ENCODE measurements at places on chromosomes 3 and 15.

DNA sequence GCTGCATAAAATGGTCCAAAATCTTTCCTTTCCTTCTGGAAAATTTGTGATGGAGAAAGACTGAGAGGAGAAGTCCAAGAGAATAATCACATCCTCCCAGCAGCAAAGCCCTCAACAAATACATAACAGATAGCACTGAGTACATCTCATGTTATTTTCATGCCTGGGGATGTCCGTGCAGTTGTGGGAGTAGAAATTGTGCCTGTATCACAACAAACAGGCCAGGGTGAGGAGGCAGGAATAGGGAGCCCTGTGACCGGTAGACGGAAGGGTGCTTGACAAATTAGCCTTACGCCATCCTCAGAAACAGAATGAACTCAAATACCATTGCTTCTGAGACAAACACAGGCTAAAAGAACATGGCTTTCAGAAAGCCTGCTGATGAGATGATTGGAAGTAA lies 333.2 kb upstream of the UMPS start:
- DNase-seq, result no peak

DNA sequence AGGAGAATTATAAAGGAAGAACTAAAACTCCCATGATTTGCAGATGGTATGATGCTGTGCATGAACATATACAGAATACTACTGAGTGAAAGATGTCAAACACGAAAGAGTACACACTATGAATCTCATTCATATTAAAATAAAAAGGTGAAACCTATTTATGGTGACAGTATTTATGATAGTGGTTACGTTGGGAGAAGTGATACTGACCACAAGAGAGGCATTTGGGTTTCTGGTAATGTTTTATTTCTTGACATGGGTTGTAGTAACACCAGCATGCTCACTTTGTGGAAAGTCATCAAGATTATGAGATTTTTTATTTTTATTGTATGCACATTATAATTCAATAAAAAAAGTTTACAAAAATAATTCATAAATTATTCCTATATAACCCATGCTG lies 324.0 kb downstream of the GAP43 start:
- DNase-seq, result no peak

DNA sequence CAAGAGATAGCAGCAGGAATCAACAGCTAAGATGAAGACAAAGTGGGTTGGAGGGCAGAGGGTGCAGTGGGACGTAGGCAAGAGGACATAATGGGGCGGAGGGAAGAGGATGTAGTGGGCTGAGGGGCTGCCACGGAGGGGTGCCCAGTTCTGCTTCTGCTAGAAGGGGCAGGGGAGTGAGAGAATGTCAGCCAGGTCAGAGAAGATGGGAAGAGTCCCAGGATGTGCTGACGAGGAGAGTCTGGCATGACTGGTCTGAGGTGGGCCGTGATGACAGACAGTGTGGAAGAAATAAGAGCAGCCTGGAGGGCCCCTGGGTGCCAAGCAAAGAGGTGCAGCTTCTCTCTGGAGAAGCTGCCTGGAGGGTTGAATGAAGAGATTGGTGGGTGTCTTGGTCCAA lies 4.0 kb downstream of the SPSB4 start:
- DNase-seq, result no peak

GRCh38 chr3:112881891-112882290 lies 35.2 kb upstream of the CD200R1L start:
- no peak for DNase-seq

DNA sequence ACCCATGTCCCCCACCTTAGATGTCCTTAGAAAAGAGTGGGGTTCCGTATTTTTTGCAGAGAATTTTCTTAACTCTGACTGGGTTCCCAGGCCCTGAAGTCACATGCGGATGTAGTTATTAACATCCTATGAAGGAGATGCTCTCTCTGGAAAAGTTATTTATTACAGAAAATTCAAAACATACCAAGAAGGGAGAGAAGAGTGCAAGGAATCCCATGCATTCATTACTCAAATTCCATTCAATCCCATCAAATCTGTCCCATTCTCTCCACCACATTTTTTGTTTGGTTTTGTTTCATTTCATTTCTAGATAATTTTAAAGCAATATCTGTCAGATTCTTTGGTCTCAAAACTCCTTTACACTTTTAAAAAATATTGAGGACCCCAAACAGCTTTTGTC lies 34.3 kb upstream of the ANKRD34C start:
- DNase-seq, result no peak

GRCh38 chr3:175605851-175606250 lies 746.7 kb downstream of the NAALADL2 start:
- no peak for DNase-seq

DNA sequence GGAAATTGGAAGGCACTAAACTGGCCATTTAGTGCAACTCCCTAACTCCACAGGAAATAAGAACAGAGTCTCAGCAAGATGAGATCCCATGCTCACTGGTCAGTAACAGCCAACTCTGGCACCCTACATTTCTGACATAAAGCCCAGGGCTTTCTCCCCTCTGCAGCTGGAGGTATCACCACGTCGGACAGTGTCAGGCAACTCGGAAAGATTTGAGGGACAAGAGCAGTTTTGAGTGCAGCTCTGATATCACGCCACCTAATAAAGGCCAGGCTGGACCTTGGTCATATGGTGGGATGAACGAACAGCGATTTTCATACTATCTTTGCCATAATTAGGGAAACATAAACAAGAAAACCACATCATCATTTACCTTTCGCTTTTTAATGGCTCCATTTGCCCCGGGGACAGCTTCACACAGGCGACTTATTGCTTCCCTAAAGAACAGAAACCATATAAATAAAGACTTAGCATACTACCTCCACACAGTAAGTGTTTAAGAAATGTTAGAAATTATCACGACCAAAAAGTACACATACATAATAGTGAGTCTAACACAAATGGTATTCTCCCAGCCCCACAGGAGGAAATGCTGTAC lies 12.5 kb downstream of the EID1 start:
- no peak for DNase-seq

DNA sequence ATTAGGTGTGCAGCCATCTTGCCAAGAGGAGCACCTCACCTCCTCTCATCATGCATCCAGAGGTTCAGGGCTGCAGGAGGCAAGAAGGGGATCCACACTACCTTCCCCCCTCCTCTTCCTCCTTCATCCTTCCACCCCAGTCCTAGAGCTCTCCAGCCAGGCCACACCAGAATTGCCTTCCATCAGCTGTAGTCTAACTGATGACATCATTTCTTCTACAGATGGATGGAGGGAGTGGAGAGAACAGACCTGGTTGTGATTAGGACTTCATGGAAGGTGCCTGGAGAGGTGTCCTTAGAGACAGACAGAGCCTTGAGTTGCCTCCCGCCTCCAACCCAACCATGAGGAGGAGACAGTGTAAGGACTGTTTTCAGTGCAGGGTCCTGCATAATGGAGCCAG lies 14.9 kb downstream of the SEMA5B start:
- DNase-seq, result no peak

DNA sequence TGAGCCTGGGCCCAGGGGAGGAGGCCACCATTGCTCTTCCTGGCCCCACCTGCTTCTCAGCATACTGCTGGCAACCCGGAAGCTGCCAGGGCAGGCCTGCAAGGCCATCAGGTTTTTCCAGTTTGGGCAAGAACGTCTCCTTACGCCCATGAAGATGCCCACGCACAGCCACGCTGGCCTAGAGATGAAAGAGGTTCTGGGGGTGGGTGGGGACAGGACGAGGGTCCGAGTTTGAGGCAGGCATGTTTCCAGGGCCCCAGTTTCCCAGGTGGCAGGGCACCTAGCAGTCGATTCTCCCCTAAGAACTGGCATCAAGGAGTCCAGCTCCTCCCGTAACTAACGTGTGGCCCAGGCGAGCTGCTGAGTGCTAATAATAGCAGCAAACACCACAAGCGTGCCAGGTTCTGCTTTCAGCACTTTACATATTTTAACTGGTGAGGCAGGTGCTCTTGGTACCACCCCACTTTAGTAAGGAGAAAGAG lies 45.8 kb downstream of the ZNF710 start:
- no peak for DNase-seq

GRCh38 chr3:126542340-126543241 lies 16.1 kb downstream of the C3orf22 start:
- DNase-seq, result no peak

GRCh38 chr3:138806376-138807080 lies 28.2 kb downstream of the PIK3CB start:
- no peak for DNase-seq

GRCh38 chr3:111072031-111072921 lies 660 bp downstream of the NECTIN3 start:
- DNase-seq, result no peak

- DNase-seq, result no peak
These were observed 29.2 kb upstream of the UMPS start for GRCh38 chr3:124700880-124701684.

DNA sequence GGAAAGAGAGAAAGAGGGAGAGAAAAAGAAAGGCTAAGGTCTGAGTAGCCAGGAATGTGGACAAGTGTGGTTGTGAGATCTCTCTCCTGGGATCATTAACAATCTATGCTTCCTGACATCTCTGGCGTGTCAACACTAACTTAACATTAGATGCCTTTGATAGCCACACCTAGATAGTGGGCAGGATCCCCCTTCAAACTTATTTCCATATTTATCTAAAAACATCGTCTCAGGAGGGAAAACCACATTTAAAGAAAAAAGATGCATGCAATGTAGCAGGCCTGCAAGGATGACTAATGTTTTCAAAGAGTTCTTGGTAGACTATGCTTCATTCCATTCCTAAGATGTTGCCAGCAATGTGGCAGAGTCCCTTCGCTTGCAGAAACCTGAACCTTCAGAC lies 80.9 kb downstream of the MLH1 start:
- DNase-seq, result no peak

Measured in anterior cingulate cortex (tissue), 58 donors.